Thoracic aorta (tissue), 2 donors: ENCODE measurements at places on chromosomes 11 and 22. TPM values are rescaled to one million over a fixed set of nuclear protein-coding genes. Genes with fewer than 3 reads are reported as not detected.

SORL1 gene
- total RNA-seq = 26.9 TPM

- no peak overlapping the region for H3K4me3 ChIP-seq
- H3K27me3 ChIP-seq = no peaks in the 10 kb centered on the region
Observed at GRCh38 chr11:105490333-105490732, 119.5 kb upstream of the GRIA4 start.

GRCh38 chr11:67732045-67732787 lies 57.8 kb upstream of the ALDH3B2 start:
- H3K27me3 ChIP-seq = no peaks in the 10 kb centered on the region
- no peaks in the 10 kb centered on the region for H3K36me3 ChIP-seq
- H3K27ac ChIP-seq = no peak overlapping the region
- no peaks in the 10 kb centered on the region for H3K4me1 ChIP-seq
- no peak overlapping the region for H3K4me3 ChIP-seq

ZFTA gene
- 21.2 TPM for total RNA-seq

GRCh38 chr11:69588270-69588669 lies 52.7 kb upstream of the CCND1 start:
- no peaks in the 10 kb centered on the region for H3K4me1 ChIP-seq
- no peaks in the 10 kb centered on the region for H3K27me3 ChIP-seq
- H3K27ac ChIP-seq = no peak overlapping the region
- no peak overlapping the region for H3K4me3 ChIP-seq
- H3K36me3 ChIP-seq = no peaks in the 10 kb centered on the region
- no peak for DNase-seq

CTSF gene
- total RNA-seq = 195 TPM

CDC42EP1 gene
- 104 TPM for total RNA-seq

DNA sequence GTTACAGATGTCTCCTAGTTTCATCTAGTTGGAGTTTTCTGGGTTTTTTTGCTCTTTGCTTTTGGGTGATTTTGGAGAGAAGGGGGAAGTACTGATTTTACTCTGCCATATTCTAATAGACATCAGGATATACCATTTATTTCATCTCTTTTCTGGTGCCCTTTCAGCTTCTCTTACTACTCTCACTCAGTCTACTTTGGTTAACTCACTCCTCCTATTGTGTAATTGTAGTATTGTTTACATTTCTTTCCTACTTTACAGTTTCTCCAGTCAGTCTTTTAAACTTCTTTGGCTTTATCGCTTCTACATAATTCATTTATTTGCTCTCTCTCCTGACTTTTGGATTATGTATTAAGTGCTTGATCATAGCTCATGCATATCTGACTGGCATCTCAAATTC lies 6.5 kb downstream of the ANKRD42 start:
- no peak for DNase-seq
- H3K4me3 ChIP-seq = no peak overlapping the region
- no peak overlapping the region for H3K27ac ChIP-seq
- no peaks in the 10 kb centered on the region for H3K27me3 ChIP-seq
- no peaks in the 10 kb centered on the region for H3K36me3 ChIP-seq

MOB2 gene
- 31.4 TPM for total RNA-seq

DNA sequence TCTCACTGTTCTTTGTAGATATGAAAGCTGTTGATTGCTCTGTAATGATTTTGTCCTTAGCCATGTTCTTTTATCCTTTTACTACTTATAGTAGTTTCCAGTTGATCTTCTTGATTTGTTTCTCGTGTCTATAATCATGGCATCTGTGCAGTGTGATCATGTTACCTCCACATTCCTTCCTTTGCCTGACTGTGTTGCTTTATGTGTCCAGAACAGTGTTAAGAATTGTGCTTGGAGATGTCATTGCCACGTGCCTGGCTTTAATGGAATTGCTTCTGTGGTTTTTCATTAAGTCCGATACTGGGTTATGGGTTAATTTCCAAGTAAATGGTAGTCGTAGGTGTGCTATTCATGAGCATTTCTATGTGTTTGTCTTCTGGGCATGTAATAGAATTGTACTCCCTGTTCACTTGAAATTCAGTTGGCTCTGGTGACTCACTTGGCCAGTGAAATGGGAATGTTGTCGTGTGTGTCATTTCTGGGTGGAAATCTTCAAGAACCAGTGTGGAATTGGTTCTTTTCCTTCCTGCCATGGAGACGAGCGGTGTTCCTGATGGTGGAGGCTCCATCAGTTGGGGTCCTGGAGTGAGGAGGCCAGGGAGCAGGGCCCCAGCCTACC lies 6.8 kb downstream of the GTSE1 start:
- no peak for DNase-seq
- H3K4me3 ChIP-seq = no peak overlapping the region
- no peaks in the 10 kb centered on the region for H3K36me3 ChIP-seq
- H3K27ac ChIP-seq = no peak overlapping the region
- H3K4me1 ChIP-seq = no peaks in the 10 kb centered on the region

DNA sequence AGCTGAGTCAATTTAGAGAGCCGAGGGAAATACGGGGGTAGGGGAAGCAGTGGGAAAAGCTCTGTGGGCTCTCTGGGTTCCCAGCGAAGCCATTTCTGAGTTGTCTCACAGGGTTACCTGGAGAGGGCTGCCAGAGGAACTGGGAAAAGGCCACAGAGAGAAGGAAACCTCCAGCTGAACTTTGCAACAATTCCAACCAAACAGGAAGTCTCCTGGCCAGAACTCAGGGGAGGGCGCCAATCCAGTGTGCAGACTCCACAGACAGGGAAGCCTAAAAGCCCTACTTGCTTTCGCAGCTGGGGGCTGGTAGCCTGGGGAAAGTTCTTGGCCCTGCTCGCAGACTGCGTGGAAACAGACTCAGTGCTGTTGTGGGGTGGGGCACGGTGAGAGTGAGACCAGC lies 23.1 kb upstream of the GNAZ start:
- no peaks in the 10 kb centered on the region for H3K36me3 ChIP-seq
- H3K27me3 ChIP-seq = no peaks in the 10 kb centered on the region
- H3K4me1 ChIP-seq = no peaks in the 10 kb centered on the region
- no peak overlapping the region for H3K4me3 ChIP-seq

SBF2 gene
- 53.8 TPM for total RNA-seq

- H3K4me3 ChIP-seq = no peak overlapping the region
- no peak for DNase-seq
- H3K4me1 ChIP-seq = no peaks in the 10 kb centered on the region
- no peak overlapping the region for H3K27ac ChIP-seq
- H3K27me3 ChIP-seq = no peaks in the 10 kb centered on the region
Observed at GRCh38 chr11:106904826-106905225, 113.5 kb downstream of the GUCY1A2 start.

DNA sequence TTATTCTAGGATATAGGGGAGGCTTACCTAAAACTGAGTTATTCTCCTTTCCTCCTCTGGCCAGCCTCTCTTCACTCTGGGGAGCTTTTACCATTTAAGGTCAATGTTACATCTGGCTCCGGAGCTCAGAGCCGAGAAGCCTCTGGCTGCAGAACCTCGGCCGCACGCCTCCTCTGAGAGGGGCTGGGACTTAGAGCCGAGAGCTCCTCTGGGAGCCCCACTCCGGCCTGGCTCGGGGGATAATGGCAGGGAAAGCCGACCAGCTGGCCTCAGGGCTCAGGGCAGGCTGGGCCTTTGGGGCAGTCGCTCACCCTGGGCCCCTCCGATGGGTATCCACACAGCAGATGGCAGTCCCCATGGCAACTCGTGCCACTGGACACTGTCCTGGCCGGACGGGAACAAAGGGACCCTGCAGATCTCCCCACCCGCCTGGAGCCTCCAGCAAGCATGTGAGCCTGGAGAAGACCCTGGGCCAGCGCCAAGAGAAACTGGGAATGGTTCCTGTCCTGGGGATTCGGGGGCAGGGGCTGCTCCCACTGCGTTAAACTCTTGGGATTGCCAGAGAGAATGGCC lies at the start of gene IRAG1:
IRAG1 (minus strand) TSS at position 247 of the 573 bp plus-strand sequence; CDS start at position 94, 153 bp downstream.
- peak within 1 kb of the TSS; percentile 100 for H3K27ac ChIP-seq
- DNase-seq = peak; percentile 27
- peaks cover 3% of the 10 kb centered on the region for H3K36me3 ChIP-seq

GRCh38 chr11:8959546-8960166 lies 4.6 kb downstream of the TMEM9B start:
- H3K4me1 ChIP-seq = peaks cover 14% of the 10 kb centered on the region
- H3K4me3 ChIP-seq = peak overlapping the region; percentile 11
- no peak for DNase-seq
- H3K36me3 ChIP-seq = peaks cover 9% of the 10 kb centered on the region
- H3K27me3 ChIP-seq = no peaks in the 10 kb centered on the region

- no peaks in the 10 kb centered on the region for H3K27me3 ChIP-seq
- H3K27ac ChIP-seq = peak overlapping the region; percentile 46
Observed at GRCh38 chr22:35995348-35995747, 33.3 kb downstream of the RBFOX2 start.

- H3K27me3 ChIP-seq = no peaks in the 10 kb centered on the region
- H3K36me3 ChIP-seq = no peaks in the 10 kb centered on the region
- H3K4me3 ChIP-seq = no peak overlapping the region
- DNase-seq = no peak
Observed at GRCh38 chr22:35910003-35910769, 118.4 kb downstream of the RBFOX2 start.

- H3K27ac ChIP-seq = peak overlapping the region; percentile 69
- DNase-seq = no peak
- no peaks in the 10 kb centered on the region for H3K27me3 ChIP-seq
- H3K36me3 ChIP-seq = no peaks in the 10 kb centered on the region
- peaks cover 8% of the 10 kb centered on the region for H3K4me1 ChIP-seq
- H3K4me3 ChIP-seq = no peak overlapping the region
Observed at GRCh38 chr11:104899226-104899625, 966 bp upstream of the CASP12 start.

DNA sequence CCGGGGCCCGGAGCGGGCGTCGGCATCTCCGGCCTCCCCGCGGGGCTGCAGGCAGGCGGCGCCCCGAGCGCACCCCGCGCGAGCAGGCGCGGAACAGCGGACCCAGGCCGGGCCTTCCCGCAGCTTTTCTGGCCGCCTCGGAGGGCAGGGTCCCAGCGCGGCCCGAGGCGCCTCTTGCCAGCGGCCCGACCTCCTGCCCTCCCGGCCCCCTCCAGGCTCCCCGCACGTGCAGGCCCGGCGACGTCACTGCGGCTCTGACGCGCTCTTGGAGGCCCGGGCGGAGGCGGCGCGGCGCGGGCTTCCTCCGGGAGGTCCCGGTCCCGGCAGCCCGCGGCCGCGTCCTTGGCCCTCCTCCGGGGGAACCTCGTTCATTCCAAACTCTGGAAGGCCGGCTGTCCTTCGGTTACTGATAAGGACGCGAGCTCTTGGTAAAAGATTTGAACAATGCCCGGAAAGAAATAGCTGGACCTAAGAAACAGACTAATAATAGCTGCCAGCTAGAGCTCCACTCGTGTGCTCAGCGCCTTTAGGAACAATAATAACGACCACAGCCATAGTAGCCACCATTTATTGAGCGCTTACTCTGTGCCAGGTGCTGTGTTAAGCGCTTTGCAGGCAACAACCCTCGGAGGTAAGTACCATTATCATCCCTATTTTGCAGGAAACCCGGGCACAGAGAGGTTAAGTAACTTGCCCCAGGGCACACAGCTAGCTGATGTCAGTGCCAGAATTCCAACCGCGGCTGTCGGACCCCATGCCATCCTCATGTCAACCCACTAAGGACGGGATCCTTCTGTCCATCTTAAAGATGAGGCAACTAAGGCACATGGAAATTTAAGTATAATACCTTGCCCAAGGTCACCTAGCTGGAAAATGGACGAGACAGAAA lies 39.1 kb upstream of the CREB3L1 start:
- H3K36me3 ChIP-seq = no peaks in the 10 kb centered on the region
- H3K4me3 ChIP-seq = peak overlapping the region; percentile 73
- H3K27ac ChIP-seq = no peak overlapping the region
- DNase-seq = no peak

APOA5 gene
- not detected for total RNA-seq

MYO18B gene
- 73.5 TPM for total RNA-seq

ADAMTS15 gene
- 14.1 TPM for total RNA-seq

MPEG1 gene
- total RNA-seq = 29.8 TPM

DNA sequence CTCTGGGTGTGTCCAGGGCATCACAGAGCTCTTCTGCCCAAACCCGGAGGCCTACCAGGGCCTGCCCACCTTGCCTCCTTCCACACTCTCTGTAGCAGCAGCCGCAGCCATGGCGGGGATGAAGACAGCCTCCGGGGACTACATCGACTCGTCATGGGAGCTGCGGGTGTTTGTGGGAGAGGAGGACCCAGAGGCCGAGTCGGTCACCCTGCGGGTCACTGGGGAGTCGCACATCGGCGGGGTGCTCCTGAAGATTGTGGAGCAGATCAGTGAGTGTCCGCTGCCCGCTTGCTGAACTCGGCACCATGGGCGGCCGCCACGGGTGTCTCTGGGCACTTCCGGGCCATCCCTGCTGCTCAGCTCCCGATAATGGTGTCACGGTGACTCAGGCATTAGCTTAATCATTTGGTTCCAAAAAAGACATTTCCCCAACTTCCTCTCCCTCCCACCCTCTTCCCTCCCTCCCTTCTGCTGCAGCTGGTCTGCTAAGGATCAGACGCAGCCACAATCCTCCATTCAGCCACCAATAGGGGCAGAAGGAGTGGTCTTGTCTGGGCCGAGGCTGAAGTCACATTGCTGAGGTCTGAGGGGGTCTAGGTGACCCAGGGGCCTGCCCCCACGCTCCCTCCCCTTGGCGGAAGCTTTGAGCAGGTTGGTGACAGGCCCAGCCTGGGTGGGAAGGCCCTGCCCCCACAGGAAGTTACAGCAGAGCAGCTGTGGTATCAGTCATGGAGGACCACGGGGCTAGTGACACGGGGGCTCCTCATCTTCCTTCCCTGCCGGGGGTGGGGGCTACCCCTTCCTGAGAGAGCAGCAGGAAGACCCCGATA lies 950 bp downstream of the FERMT3 start:
- H3K27me3 ChIP-seq = no peaks in the 10 kb centered on the region
- no peak for DNase-seq
- peak overlapping the region; percentile 68 for H3K4me3 ChIP-seq
- H3K36me3 ChIP-seq = peaks cover 19% of the 10 kb centered on the region
- H3K27ac ChIP-seq = peak overlapping the region; percentile 65
- no peaks in the 10 kb centered on the region for H3K4me1 ChIP-seq

GRCh38 chr11:12125609-12126149 lies 15.3 kb downstream of the MICAL2 start:
- H3K36me3 ChIP-seq = peaks cover 10% of the 10 kb centered on the region
- no peak for DNase-seq
- no peaks in the 10 kb centered on the region for H3K27me3 ChIP-seq

FGF3 gene
- total RNA-seq = not detected

PRR5L gene
- 3.2 TPM for total RNA-seq

DNA sequence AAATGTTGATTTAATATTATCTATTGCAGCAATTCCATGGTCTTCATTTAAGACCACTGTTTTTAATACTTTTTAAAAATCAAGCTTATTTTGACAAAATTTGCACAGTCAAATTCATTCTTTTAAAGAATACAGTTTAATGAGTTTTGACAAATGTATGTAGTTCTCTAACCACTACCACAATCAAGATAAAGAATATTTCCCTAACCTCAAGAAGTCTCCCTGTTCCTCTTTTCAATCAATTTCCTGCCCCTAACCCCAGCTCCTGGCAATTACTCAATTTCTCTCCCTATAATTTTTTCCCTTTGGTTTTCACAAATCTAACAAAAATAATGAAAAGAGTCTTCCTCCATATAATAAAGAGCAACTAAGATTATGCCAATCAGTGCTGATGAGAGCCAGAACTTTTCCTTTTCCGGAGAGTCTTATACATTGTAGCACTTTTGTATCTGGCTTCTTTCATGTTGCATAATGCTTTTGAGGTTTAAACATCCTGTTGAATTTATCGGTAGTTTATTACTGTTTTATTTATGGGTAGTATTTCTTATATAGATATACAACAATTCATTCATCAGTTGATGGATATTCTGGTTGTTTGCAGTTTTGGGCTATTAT lies 231.7 kb downstream of the AASDHPPT start:
- no peak overlapping the region for H3K27ac ChIP-seq
- H3K4me3 ChIP-seq = no peak overlapping the region
- DNase-seq = no peak
- no peaks in the 10 kb centered on the region for H3K36me3 ChIP-seq
- H3K4me1 ChIP-seq = no peaks in the 10 kb centered on the region
- no peaks in the 10 kb centered on the region for H3K27me3 ChIP-seq
